ENCODE measurements at places on chromosomes 5 and 9.

DNA sequence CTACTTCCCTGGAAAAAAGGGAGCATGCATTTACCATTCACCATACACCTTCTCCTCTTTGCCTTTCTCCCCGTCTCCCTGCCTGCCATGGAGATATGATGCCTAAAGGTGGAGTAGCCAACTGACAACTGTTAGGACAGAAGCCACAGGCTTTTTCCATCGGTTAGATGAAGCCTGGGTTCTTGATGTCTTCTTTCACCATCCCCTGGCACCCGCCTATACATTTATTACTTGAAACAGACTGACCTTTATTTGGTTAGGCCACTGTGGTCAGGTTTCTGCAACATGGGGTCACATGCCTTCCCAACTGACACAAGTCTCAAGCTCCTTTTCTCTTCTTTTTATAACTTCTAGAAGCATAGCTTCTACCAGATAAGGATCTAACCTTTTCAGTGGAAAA lies 7.1 kb downstream of the LCP2 start:
- no peak for DNase-seq

- no peak for DNase-seq
Measured at GRCh38 chr9:113011911-113012381, at the start of gene ZNF883. ZNF883 (minus strand) TSS chr9:113012192.

- no peak for DNase-seq
Measured at GRCh38 chr5:66597183-66597757, 1.1 kb downstream of the MAST4 start.

DNA sequence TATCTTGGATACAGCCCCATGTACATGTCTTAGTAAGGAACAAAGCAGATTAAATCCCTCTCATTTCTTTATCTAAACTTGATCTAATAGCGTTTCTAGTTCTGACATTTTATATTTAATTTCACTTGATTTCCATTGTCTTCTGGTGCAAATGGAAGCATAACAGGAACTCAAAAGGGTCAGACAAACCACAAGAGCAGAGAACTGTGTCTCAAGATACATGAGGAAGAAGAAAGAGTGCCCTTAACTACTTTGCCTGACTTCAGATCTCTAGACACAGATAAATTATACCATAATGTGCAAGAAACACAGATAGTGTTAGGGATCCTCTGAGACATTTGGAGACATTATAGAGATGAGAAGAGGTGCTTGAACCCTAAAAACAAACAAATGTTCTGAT lies 20.7 kb upstream of the STX17 start:
- no peak for DNase-seq

DNA sequence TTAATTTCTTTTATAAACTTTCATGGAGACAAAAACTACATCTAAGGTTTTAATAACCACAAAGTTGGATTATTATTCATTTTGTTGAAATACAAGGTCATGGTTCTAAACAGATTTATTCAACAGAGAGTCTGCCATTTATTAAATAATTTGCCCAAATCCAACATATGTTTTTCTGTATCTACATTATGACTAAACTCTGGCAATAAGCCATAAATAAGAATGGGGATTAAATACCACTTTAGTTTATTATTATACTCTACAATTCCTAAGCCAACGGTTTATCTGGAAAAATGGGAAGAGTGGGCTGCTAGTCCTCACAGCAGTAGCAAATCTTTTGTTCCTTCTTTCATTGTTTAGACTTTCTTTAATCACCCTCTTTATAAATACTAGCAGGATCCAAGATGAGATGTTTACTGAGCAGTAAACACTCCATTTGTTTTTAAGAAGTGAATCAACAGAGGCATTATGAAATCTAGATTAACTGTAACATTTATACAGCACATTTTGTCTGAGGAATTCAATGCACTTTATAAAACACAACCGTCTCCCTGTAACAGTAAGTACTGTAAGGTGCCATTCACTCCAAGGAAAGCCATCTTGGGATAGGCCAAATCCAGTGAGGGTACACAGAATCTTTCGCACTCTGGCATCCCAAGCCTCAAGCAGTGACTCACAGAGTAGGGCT lies 89.7 kb downstream of the DROSHA start:
- no peak for DNase-seq

All from stimulated activated CD4-positive, alpha-beta T cell treated with anti-CD3 and anti-CD28 coated beads, Interleukin-1b, Interleukin-23, amount 100 ng/mL, for 1 hour (primary cell).